ENCODE measurements at places on chromosomes 16 and 17. TPM values are rescaled to one million over a fixed set of nuclear protein-coding genes. Genes with fewer than 3 reads are reported as not detected.

C16orf78 gene
- not detected for total RNA-seq

NLRC3 gene
- under 0.01 TPM for total RNA-seq

SF3B3 gene
- total RNA-seq: 141 TPM

CSH1 gene
- total RNA-seq: not detected

CES5A gene
- total RNA-seq: not detected

SKAP1 gene
- total RNA-seq: not detected

KRTAP1-5 gene
- total RNA-seq: 54.1 TPM

TACO1 gene
- total RNA-seq: 23.0 TPM

TBC1D3E gene
- not detected for total RNA-seq

SHISA6 gene
- not detected for total RNA-seq

KRTAP4-1 gene
- 0.11 TPM for total RNA-seq

TAC4 gene
- total RNA-seq: not detected

IRX3 gene
- total RNA-seq: 0.12 TPM

PRKCB gene
- 2.4 TPM for total RNA-seq

PABPN1L gene
- total RNA-seq: not detected

CHMP6 gene
- 13.0 TPM for total RNA-seq

GHDC gene
- 16.5 TPM for total RNA-seq

KRT40 gene
- not detected for total RNA-seq

CDT1 gene
- 6.1 TPM for total RNA-seq

GFER gene
- total RNA-seq: 23.0 TPM

KCNG4 gene
- total RNA-seq: not detected

CFAP52 gene
- total RNA-seq: 0.11 TPM

PRAC2 gene
- total RNA-seq: not detected

SYT17 gene
- total RNA-seq: under 0.01 TPM

IGFBP4 gene
- total RNA-seq: 302 TPM

KRT32 gene
- total RNA-seq: not detected

ATP2C2 gene
- 0.12 TPM for total RNA-seq

NLRC5 gene
- 22.2 TPM for total RNA-seq

P2RX1 gene
- total RNA-seq: 0.25 TPM

C1QTNF1 gene
- 21.0 TPM for total RNA-seq

G6PC1 gene
- not detected for total RNA-seq

MYH3 gene
- total RNA-seq: 0.77 TPM

GDPD3 gene
- total RNA-seq: 1.1 TPM

SLC38A8 gene
- total RNA-seq: not detected

CBLN1 gene
- total RNA-seq: not detected

ATP2A1 gene
- total RNA-seq: 0.22 TPM

SCNN1B gene
- not detected for total RNA-seq

AKAP10 gene
- total RNA-seq: 26.7 TPM

EFTUD2 gene
- 88.9 TPM for total RNA-seq

FNDC8 gene
- not detected for total RNA-seq

DVL2 gene
- total RNA-seq: 99.5 TPM

PMFBP1 gene
- total RNA-seq: 0.66 TPM

TBX2 gene
- total RNA-seq: 21.0 TPM

ADAD2 gene
- total RNA-seq: not detected

OTOP3 gene
- not detected for total RNA-seq

SMIM22 gene
- not detected for total RNA-seq

ESRP2 gene
- total RNA-seq: 0.12 TPM

PDIA2 gene
- 0.12 TPM for total RNA-seq

KRTAP4-6 gene
- total RNA-seq: not detected

TP53TG3F gene
- total RNA-seq: not detected

ARL17A gene
- total RNA-seq: 7.4 TPM

All from uterine smooth muscle cell (primary cell).